ENCODE measurements at places on chromosomes 12 and 14. TPM values are rescaled to one million over a fixed set of nuclear protein-coding genes. Genes with fewer than 3 reads are reported as not detected.

- DNase-seq: no peak
These were observed 1.7 kb upstream of the KIF26A start for GRCh38 chr14:104136472-104137296.

- DNase-seq: no peak
These were observed 259.3 kb upstream of the BTG1 start for GRCh38 chr12:92404921-92405320.

GRCh38 chr12:57550641-57551549 lies 1.1 kb downstream of the KIF5A start:
- no peak for DNase-seq

DNA sequence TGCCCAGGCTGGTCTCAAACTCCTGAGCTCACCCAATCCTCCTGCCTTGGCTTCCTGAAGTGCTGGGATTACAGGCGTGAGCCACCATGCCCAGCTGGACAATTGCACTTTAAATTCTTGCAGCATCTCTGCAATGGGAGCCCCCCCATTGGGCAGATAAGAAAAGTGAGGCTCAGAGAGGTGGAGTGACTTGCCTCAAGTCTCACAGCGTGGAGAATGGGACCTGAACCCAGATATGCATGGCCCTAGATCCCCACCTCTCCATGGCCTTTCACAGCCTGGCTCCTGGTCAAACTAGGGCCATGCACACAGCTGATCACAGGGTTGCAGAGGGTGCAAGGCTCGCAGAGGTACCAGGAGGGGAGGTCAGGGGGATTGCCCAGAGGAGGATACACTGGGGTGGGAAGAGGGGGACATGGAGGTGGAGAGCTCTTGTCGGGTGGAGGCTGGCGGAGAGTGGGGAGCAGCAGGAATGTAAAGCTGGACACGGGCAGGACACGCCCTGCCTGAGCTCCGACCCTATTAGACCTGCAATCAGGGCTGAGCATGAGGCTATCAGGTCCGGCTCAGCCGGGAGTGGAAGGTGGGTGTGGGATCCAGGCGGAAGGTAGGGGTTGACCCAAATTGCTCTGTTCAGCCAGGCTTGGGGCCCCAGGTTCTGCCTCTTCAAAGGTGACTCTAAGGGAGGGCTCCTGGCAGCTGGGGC lies 6.9 kb downstream of the EXOC3L4 start:
- no peak for DNase-seq

DNA sequence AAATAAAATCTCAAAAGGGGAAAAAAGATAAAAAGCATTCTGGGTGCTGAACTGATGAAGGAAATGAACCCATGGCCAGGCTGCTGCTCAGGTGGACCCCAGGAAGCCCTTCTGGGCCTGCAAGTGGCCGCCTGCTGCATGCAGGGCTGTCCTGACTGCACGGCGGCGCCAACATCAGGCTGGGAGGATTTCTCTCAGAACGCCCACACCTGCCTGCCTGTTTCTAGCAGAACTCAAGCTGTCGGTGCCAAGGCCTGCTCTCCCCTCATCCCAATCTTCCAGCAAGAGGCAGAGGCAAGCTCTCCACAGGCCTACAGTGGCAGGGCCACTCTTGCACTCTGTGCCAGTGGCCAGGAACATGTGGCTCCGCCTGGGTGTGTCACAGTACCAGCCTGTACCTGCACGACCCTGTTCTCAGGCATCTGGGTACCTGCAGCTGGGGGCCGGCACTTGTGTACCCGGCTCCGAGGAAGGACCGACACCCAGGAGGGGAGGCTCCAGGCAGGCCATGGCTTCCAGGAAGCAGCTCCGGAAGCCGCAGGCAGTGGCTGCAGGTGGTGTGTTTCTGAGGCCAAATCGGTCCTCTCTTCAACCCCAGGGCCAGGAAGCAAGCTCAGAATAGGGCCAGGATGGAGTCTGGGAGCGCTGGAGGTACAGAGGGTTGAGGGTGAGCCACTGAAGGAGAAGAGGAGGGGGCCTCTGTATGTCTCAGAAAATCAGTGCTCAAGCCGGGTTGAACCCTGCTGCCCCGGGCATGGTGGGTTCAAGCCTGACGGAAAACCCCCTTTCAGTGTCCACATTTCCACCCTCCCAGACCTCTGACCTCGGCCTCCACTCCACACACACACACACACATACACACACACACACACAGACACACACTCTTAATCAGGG lies 2.5 kb upstream of the INF2 start:
- DNase-seq: no peak

- no peak for DNase-seq
These were observed 16.1 kb upstream of the IFNG start for GRCh38 chr12:68175557-68176061.

GRCh38 chr12:102300824-102301461 lies 103.3 kb upstream of the PMCH start:
- peak; percentile 50 for DNase-seq

GRCh38 chr12:57836442-57837375 lies 9.8 kb downstream of the CTDSP2 start:
- peak; percentile 85 for DNase-seq

Gene OTOGL
- total RNA-seq: 2.0 TPM

Gene SALL2
- 4.6 TPM for total RNA-seq

Gene GALNT6
- total RNA-seq: 39.2 TPM

Gene CLEC4C
- not detected for total RNA-seq

Measured in endothelial cell of umbilical vein (primary cell).